ENCODE measurements at places on chromosomes 4 and X.

GRCh38 chr4:42617030-42617429, 39.9 kb downstream of the ATP8A1 start:
- no peak for DNase-seq

- no peak for DNase-seq
These were observed 74.8 kb upstream of the BCOR start for GRCh38 chrX:40172401-40173142.

- no peak for DNase-seq
These were observed 34.5 kb downstream of the TSPAN7 start for GRCh38 chrX:38595801-38596200.

DNA sequence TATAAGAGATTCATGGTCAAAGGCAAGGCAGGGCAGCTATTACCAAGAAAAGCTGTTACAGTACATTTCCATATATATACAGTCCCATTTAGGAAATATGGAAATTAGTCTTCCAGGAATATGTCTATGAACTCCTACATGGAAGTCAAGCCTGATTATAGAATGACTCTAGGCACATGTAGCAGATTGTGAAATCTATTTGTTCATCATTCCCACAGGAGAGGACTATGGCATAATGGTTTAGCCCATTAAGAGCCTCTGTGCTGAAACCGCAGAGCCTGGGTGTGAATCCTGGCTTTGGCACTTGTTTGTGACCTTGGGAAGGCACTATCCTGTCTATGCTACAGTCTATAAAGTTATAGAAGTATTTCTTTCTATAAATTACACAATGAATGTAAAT, 764.8 kb downstream of the RAPGEF2 start:
- no peak for DNase-seq

DNA sequence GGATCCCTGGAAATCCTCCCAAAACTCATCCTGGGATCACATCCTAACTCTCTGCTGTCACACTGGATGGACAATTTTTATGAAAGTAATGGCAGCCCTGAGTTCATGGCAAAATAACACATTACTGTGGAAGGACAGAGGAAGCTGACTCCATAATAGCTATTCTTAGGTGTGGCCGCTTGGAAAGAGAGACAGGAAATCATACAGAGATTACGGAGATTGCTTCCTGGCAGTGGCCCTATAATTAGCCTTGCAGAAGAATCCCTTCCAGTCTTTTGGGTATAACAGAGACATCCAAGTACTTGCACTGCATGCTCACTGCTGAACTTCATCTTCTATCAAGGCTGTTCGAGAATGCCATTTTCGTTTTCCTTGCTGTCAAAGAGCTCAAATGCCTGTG, 133.1 kb upstream of the VCX start:
- DNase-seq = no peak

DNA sequence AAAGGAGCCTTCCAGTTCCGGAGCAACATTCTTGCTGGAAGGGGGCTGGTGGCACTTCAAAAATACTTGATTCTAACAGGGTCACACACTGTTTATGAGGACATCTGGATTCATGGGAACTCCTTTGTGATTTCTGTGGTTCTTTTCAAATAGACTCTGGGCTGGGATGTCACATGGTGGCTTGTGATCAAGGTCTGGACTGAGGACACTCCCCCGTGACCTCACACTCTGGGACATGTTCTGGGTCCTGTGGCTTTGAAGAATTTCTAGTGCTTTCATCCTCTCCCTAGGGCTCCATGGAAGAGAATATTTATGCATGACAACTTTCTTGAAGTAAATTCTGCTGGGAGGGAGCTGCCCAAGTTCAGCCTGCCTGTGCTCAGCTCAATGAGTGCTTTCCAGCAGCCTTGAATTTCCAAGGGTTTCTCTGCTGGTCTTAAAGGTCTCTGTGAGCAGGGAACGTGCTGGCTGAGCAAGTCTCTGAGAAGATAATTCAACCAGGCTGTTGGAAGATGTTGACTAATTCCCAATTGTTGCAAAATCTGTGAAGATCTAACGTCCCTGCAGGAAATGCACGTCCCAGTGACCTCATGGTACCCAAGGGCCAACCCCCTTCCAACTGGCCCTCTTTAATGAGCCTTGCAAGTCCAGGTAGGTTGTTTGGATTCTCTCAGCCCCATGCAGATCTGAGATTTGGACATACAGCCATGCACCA, 36.3 kb downstream of the GPR143 start:
- no peak for DNase-seq

DNA sequence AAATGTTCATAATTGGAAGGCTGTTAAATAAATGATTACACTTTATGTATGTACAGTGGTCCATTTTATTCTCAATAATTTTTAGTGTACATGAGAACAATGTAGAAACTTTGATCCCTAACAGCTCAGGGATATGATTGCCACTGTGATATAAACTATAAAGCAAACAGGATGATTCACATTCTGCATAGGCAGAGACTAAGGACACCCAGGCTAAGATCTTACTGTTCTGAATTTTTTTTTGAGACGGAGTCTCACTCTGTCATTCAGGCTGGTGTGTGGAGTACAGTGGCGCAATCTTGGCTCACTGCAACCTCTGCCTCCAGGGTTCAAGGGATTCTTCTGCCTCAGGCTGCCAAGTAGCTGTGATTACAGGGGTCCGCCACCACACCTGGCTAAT, 186.6 kb downstream of the PDGFC start:
- no peak for DNase-seq

DNA sequence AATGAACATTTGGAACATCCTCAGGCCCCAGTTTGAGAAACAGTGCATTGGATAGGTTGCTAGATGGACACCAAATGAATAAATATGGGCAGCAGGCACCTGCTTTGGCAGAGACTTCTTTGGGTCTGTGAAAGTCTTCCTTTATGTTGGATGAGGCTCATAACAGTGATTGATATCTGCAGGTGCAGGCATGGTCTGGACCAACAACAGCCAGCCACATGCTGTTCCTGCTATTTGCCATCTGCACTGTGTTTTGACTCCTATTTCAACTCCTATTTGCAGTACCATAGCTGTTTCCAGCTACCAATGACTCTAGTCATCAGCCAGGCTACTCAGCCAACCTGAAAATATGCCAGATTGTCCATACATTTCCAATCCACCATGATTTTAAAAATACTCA, 60.9 kb downstream of the ANAPC4 start:
- no peak for DNase-seq

DNA sequence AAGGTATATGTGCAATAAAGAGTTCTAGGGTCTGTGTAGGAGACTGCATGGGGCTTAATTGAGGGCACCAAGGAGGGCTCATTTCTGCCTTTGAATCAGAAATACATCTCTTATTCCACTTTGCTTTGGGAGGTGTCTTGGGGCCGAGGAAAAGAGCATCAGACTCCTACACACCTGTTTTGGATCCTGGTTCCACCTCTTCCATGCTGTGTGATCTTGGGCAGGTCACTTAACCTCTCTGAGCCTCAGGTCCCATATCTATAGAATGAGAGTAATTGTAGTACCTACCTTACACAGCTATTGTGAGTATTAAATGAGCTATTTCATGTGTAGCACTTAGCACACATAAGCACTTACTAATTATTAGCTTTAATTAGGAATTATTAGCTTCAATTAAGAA, 100.6 kb downstream of the RTL5 start:
- no peak for DNase-seq

DNA sequence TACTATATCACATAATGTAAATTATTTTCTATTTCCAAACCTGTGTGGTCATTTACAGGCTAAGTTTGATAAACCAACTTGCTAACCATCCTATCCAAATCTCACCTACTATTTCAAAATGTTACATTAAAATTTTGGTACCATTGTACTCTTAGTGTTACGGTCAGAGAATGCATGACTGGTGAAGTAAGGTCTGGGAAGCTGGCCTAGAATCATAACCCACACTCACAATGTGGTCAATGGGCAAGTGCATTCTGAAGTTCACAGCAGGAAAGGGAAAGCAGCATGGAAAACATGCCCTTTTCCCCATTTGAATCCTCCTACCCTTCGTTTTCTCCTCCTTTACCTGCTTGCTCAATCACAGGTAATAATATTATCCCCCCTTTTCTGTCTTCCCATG, 54.4 kb downstream of the PPP3CA start:
- DNase-seq = no peak

DNA sequence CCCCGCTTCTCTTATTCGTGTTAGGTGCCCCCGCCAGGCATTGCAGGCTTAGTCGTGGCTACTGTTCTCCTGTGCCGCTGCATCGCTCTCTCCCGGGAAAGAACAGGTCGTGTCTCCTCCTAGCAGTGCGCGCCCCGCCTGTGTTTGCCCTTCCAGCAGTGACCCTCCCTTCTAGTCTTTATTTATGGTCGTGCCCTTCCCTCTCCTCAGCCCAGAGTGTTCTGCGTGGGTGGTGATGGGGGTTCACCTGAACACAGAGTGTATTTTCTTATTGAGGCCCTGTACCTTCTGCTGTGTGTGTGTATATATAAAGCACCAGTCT, 15.2 kb downstream of the USP11 start:
- no peak for DNase-seq

DNA sequence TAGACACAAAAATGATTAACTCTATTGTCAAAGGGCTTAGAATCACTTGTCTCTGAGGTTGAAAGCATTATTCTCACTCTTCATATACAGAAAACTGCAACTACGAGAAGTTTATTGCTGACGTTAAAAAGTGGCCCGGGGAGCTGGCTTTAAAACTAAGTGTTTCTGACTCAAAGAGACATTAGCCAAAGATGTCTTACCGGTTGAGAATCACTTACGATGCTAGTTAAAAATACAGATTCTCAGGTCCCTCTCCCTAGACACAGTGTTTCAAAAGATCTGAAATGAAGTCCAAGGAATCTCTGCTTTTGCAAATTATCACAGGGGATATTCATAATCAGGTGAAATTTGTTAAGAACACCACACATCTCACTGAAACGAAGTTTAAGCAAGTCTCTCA, 1.2 kb downstream of the GNPDA2 start:
- no peak for DNase-seq
